ENCODE measurements at places on chromosomes 4 and X. TPM values are rescaled to one million over a fixed set of nuclear protein-coding genes. Genes with fewer than 3 reads are reported as not detected.
A peak's percentile ranks its signal among the peaks of the same experiment; 100 is the strongest.

GRCh38 chr4:57580710-57581599, 470.8 kb upstream of the IGFBP7 start:
- DNase-seq: no peak

GRCh38 chrX:118565853-118566252, 70.2 kb downstream of the DOCK11 start:
- no peak for DNase-seq

DNA sequence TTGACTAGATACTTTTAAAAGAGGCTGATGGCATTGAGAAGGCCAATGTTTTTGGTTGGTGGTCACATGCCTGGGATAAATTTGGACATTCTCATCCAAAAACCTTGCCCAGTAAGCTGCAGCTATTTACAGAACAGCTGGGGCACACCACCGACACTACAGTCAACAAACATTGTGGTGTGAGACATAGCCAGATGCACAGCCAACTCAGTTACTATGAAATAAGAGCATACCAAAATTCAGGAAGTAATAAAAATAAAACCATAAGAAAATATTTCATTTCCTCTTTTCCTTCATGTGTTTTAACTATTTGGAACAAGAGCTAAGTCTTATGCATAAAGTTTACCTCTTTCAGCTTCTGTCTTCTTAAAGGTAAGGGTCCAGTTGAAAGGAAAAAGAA, 8.8 kb downstream of the PPM1K start:
- DNase-seq: peak; percentile 56

GRCh38 chr4:102139132-102139573, 206.1 kb downstream of the SLC39A8 start:
- DNase-seq: no peak

GRCh38 chrX:120604361-120604782, 471 bp downstream of the MCTS1 start:
- DNase-seq: no peak

DNA sequence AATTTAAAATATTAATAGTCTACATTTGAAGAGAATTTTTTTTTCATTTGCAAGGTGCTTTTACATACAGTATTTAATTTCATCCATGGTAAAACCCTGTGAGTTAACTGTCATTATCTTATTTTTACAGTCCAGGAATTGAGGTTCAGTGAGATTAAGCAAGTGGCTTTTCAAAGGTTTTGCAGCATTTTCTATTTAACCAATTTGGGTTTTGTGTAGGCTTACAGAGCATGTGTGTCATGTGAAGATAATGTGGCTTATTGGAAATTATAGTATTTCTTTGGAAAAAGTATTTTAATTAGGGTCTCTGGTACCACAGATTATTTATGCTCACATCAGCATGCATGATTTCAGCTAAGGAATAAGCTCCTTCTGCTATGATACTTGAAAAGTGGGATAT, 4.5 kb downstream of the XK start:
- DNase-seq: no peak

GRCh38 chr4:53646795-53647194, 55.5 kb upstream of the LNX1 start:
- DNase-seq: no peak

DNA sequence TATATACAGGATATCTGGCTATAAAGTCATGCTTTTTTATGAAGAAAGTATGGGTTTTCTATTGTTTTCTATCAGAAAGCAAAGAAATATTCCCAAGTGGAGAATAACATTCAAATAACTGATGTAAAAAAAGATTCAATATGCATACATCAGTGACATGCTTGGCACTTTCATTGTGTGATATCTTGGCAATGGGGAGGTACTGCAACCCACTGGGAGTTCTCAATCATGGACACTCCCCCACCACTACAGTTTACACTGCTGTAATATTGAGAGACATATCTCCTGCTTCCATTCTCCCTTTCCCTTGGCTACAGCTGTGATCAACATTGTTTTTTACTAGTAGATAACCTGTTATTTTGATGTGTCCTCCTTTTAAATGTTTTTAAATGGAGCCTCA, 257.8 kb downstream of the CAMK2D start:
- no peak for DNase-seq

- no peak for DNase-seq
Measured at GRCh38 chr4:5165420-5166369, 114.4 kb downstream of the STK32B start.

The NOCT gene
- 5.4 TPM for total RNA-seq

The DOK7 gene
- total RNA-seq: not detected

The CYSLTR1 gene
- 0.57 TPM for total RNA-seq

The IQCM gene
- total RNA-seq: not detected

The MAGEA1 gene
- not detected for total RNA-seq

The ATOH1 gene
- total RNA-seq: 40.3 TPM

The XAGE2 gene
- not detected for total RNA-seq

The OPN1MW2 gene
- total RNA-seq: not detected

The DCAF12L2 gene
- not detected for total RNA-seq

The VEGFC gene
- total RNA-seq: 7.0 TPM

The COX18 gene
- 10.7 TPM for total RNA-seq

The GPM6B gene
- 2.7 TPM for total RNA-seq

The NUDT10 gene
- not detected for total RNA-seq

The ITM2A gene
- total RNA-seq: 11.4 TPM

The SRPK3 gene
- 1.7 TPM for total RNA-seq

Data from Peyer's patch (tissue), 4 donors.